ENCODE measurements at places on chromosomes 7 and 10.

GRCh38 chr7:13998866-13999265 lies 9.4 kb upstream of the ETV1 start:
- no peak for DNase-seq

- no peak for DNase-seq
Measured at GRCh38 chr10:76769161-76769560, 868.4 kb downstream of the KCNMA1 start.

DNA sequence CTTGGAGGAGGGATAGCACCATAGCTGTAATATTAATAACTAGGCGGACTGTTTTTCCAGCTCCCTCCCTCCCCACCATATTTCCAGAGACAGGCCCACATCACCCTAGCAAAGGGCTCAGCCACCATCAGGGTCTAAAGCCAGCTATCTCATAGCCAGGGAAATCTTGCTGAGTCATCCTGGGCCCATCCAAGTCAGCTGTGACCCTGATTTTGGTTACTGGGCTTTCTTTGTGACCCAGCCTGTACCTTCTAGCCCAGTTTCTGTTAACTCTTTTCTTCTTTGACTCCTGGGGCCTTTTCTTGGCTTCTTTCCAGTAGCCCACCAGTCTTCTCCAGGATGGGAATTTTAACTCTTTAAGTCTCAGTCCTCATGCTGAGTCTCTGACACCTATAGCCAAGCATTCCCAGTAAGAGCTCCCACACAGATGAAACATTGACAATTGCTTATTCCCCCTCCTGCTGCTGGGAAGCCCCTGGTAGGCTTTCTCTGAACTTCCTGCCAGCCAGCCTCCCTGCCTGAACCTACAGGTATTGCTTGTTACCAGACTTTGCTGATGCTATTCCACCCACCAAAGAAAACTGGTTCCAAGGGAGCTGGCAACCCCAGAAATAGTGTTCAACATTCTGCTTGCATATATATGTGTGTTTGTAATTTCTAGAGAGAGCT lies 34.8 kb upstream of the ADO start:
- DNase-seq = no peak

- DNase-seq = no peak
Measured at GRCh38 chr10:62746951-62747729, 57.4 kb upstream of the ADO start.

DNA sequence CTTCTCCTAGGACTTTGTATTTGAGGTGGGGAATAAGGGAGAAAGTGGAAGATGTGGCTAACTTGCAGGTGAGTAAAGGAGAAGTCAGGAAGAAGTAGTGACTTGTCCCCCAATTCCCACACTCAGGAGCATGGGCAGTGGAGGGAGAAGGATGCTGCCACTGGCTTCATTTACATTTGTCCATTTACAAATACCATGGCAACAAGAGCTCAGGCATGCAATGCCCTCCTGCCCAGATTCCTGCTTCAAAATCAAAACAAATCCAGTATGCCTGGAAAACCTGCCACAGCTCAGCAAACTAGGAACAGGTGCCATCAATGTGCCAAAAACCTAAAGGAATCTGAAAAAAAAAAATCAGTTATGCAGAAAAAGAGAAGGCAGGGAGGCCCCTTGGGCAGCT lies 139.9 kb downstream of the KCNMA1 start:
- no peak for DNase-seq

DNA sequence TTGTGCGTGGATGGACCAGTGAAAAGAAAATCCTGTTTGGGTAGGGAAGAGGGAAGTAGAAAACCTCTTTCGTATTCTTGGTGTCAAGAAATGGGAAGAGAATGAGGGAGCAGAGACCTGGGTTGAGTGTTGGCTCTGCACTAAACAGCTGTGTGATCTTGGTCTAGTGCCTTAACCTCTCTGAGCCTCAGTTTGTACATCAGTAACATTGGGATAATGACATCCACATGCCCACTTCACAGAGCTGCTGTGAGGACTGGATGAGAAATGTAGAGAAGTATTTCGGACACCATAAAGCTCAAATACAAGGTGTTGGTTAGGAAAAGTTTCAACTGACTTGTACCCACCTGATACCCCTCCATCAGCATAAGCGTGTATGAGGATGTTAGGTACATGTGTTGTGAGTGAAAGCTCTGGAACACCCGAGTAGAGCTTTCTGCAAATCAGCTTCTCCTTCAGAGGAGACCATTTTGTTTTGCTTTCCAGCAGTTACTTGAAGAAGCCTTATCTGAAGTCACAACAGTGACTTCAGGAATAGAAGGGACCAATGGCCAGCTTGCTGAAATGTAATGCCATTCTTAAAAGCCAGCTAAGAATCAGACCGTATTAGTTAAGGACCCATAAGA lies 11.2 kb downstream of the TRIM56 start:
- DNase-seq = no peak

DNA sequence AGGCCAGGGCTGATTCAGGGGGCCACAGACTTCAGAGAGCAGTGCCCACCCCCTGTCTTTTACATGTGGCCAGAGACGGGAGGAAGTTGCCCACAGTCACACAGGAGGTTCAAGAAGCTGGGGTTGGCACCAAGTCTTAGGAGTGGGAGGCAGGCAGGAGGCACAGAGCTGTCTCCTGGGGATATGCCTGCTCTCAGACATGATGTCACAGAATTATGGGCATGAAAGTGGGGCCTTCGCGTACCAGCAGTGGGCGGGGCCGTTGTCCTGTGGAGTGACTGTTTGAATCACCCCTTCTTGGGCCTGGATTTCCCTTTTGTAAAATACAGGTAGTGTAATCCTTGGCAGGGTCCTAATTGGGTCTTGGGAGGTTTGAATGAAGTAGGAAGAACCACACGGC lies 81.2 kb upstream of the PPIF start:
- no peak for DNase-seq

DNA sequence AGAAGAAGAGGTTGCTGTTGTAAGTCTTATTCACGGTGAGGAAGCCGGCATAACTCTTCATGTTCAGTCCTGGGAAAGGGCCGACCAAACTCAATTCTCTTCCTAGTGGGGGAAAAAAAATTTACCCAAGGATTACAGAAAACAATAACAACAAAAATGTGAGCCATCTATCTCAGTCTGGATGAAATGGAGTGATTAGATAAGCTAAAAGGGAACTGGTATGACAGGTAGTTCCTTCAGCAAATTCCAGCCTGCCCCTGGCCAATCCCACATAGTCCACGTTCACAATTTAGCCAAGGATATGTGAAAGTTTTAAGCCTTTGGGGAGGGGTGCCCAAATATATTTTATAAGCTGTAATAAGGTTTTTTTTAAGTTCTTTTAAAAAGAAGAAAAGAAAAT lies 33.6 kb downstream of the CPVL start:
- DNase-seq = no peak

- no peak for DNase-seq
Measured at GRCh38 chr10:72567889-72568640, 57.8 kb downstream of the MICU1 start.

DNA sequence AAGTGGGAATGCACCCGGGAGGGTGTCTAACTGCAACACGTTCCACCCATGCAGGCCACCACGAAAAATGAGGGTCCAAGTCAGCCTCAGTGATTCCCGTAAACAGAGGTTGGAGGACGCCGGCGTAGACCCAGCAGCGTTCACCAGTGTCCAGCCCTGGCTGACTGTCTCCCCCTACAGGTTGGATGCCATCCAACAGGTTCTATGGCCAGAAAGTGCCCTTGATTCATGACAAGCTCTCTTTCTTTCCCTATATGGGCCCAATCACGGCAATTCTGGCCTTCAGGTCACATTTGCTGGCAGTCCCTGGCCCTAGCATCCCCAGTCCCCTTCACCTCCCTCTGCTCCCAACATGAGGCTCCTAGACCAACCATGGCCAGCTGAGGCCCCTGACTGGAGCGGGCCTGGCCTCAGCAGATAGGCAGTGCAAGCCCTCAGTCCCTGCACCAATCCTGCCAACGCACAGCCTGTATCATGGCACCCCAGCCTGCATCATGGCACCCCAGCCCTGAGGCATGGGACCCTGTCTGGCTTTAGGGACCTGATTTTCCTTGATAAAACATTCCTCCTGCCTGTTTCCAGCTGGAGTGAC lies 227.4 kb downstream of the GRID1 start:
- no peak for DNase-seq

GRCh38 chr7:146053492-146053891 lies 63.1 kb upstream of the CNTNAP2 start:
- no peak for DNase-seq

DNA sequence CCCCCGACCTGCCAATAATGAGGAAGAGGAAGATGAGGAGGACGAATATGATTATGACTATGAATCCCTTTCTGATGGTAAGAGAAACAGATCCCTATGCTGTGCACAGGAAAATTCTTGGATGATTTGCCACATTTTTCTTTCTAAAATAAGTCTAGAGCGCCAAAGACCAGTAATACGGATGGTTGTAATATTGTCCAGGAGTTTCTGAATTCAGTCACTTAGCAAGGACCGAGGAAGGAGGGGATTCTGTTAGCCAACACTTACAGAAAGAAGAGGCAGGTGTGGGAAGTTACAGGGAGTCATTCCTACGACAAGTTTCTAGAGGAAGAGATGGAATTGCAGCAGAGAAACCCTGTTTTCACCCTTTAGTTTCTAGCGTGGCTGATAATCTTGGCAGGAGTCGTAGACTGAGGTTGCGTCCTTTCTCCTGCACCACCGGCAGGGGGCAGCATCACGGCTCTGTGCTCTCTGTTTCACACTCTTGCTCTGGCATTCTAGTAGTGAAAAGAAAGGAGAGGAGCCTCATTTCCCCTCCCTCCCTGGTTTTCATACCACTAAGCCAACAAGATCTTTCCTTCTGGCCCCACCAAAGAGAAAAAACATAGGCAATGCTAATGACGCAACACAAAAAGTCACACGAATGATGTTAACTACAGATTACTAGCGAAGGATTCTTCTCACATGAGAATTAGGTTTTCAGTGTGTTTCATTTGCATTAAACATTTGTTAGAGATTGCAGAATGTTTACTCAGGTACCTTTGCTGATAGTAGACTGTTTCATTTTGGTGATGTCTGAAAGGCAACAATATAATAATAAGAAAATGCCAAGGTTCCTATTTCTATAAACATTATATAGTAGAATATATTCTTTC lies 82.7 kb downstream of the NOC3L start:
- peak; percentile 30 for DNase-seq

DNA sequence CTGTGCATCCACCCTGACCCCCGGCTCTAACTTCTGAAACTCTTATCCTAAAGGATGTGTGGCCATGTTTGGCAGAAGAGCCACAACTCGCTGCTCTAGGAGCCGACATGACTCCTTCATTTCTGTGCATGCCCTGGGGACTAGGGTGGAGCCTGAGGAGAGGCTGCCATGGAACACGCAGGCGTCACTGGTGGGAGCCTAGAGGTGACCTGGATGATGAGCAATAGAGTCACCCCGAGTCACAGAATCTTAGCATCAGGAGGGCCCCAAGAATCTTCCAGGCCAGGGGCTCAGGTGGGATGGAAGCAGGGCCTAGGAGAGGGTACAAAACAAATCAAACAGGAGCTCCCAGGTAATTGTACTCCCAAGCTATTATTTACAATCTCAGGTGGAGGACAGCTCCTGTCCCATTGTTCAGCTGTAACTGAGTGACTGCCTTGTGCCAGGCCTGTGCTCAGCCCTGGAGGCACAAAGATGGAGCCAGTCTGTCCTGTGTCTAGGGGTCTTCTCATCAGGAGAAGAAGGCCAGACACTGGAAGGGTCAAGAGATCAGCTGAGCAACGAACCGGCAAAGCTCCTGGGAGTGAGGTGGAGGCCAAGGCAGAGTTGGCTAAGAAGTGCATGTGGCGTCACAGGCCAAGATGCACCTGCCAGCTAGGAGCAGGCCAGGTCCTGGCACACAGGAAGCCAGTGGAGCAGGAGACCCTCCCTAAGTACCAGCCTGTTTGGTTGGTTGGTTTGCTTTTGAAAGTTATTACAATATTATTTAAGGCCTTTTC lies 5.8 kb upstream of the ZNF22 start:
- no peak for DNase-seq

- no peak for DNase-seq
Measured at GRCh38 chr7:44156453-44157010, 15.4 kb upstream of the MYL7 start.

GRCh38 chr7:90474284-90475210 lies 5.1 kb downstream of the PTTG1IP2 start:
- DNase-seq = no peak

GRCh38 chr7:82202107-82202506 lies 241.5 kb downstream of the CACNA2D1 start:
- DNase-seq = no peak

GRCh38 chr7:139950881-139951525 lies 111.7 kb downstream of the PARP12 start:
- no peak for DNase-seq

- no peak for DNase-seq
Measured at GRCh38 chr10:19730167-19730906, 85.9 kb upstream of the PLXDC2 start.

Measured in activated T-cell treated with anti-CD3 and anti-CD28 coated beads for 4 hours (primary cell).